ENCODE measurements at places on chromosomes 12 and 14.
A peak's percentile ranks its signal among the peaks of the same experiment; 100 is the strongest.

GRCh38 chr14:70666361-70666686 lies 24.6 kb downstream of the TTC9 start:
- no peak for DNase-seq

DNA sequence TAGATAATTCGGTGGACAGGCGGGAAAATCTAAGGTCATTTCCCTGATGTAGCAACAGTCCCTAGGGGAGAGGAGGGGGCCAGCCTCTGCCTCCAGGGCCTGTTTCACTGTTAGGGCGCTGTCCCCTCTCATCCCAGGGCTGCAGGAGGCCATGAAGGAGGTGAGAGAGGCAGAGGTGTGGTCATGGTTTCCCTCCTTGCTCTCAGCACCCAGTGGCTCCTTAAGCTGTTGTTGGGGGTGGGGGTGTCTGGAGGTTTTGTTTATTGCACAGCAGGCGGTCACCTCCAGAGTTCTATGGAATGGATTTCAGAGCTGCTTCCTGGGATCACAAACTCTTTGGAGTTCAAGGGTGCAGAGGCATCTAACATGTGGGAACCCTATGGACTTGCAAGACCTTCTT lies 212.5 kb upstream of the RTL1 start:
- no peak for DNase-seq

DNA sequence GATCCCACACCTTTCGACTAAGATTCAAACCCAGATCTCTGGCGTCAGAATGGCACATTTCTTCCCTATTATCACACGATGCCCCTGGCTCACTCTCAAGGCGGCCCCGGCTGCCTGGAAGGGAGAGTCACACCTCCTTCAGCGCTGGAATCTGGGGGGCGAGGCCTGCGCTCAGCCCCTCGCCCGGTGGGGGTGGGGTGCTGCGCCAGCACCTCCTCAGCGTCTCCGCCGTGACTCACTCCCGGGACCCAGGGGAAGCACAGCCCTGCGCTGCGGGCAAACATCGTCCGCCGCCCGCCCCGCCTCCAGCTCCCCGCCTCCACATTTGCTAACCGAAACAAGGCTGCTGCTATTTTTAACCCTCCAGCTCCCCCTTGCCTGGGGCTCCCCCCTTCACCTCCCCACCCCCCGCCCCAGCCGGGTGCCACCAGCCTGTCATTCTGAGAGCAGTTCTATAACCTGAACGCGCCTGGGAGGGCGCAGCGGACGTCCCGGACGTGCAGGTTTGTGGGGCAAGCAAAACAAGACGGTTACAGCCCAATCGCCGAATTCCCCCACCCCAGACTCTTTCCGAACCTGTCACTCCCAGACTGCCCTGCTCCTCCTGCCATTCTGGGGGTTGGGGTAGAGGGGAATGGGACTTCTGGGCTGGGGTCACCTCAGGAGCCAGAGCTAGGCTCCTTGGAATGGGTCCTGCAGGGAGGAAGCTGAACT lies 6.7 kb downstream of the HDAC7 start:
- peak; percentile 91 for DNase-seq

- no peak for DNase-seq
Observed at GRCh38 chr12:16833376-16834015, 227.5 kb upstream of the LMO3 start.

DNA sequence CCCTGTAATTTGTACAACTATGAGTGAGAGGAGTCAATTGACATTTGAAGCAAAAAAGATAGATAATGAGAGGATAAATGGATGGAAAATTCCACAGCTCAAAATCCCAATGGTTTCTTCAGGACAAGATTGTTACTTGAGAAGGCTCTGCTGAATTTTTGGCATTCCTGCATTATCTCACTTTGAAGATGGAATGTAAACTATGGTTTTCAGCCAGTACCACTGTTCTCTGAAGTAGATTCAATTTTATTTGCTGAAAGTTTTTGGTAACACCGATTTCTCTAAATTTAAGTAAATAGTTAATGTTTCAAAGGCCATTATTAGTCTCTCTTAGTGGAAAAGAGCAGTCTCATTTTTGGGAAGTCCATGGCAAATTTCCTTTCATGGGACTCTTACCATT lies 121.9 kb upstream of the SLC38A2 start:
- DNase-seq = no peak

GRCh38 chr12:121789800-121790728 lies 3.4 kb downstream of the RHOF start:
- peak; percentile 89 for DNase-seq
